ENCODE measurements at places on chromosomes 7 and 10. TPM values are rescaled to one million over a fixed set of nuclear protein-coding genes. Genes with fewer than 3 reads are reported as not detected.
A peak's percentile ranks its signal among the peaks of the same experiment; 100 is the strongest.

DNA sequence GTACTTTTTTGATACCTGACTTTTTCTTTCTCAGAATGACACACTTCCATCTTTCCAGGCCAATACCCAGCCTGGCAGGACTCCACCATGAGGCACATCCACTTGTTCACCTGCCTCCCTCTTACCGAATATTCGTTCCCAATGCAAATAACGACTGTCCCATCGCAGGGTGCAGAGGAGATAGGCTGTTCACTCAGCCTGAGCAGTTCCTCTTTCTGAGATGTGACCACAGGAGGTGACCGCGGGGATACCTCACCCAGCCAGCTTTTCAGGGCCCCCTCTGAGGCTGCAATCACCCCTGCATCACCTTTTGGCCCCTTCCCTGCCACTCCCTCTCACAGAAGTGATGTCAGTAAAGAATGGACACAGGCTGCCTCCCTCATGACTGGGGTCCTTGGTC is 28.3 kb downstream of the PTPRN2 start:
- DNase-seq = no peak

Gene ICA1
- not detected for total RNA-seq

DNA sequence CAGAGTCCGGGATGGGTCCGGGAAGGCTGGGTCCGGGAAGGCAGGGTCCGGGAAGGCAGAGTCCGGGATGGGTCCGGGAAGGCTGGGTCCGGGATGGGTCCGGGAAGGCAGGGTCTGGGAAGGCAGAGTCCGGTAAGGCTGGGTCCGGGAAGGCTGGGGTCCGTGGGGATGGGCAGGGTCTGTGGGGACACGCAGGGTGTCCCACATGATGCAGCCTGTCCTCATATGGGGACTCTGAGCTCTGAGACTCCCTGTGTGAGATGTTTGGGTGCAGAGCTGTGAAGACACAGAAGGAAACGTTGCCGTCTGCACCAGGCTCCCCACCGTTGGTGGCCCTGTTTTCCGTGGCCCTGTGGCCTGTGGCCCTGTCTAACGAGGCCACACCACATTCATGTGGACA is 45.7 kb upstream of the ADGRA1 start:
- DNase-seq = no peak

Gene RBP3
- not detected for total RNA-seq

Gene NAT16
- not detected for total RNA-seq

GRCh38 chr7:93228302-93228701 is 2.0 kb upstream of the HEPACAM2 start:
- DNase-seq = peak; percentile 68

DNA sequence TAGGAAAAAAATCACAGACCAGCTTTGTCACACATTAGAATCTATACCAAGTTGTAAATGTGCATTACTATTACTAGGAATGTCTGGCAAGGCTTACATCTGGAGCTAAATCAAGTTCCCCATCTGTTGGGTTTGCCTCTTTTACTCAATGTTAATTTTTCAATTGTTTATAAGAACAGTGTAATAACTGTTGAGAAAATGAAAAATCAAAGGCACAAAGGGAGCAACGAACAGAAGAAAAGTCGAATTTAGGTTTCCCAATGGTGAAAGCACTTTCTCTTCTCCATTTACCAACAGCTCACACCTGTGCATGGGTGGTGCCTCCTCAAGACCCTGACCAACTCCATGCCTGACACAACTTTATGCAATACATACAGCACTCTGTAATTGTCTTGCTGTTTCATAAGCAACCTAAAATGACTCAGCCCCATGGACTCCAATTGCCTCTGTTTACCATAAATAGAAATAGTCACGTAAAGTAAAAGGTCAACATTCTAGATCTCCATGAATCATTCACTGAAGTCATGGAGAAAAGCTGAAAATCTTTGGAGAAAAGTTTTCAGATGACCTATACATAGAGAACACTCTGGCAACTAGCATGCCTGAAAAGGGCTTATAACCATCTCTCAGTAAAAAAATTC is 95.5 kb upstream of the KCNIP2 start:
- DNase-seq = no peak

DNA sequence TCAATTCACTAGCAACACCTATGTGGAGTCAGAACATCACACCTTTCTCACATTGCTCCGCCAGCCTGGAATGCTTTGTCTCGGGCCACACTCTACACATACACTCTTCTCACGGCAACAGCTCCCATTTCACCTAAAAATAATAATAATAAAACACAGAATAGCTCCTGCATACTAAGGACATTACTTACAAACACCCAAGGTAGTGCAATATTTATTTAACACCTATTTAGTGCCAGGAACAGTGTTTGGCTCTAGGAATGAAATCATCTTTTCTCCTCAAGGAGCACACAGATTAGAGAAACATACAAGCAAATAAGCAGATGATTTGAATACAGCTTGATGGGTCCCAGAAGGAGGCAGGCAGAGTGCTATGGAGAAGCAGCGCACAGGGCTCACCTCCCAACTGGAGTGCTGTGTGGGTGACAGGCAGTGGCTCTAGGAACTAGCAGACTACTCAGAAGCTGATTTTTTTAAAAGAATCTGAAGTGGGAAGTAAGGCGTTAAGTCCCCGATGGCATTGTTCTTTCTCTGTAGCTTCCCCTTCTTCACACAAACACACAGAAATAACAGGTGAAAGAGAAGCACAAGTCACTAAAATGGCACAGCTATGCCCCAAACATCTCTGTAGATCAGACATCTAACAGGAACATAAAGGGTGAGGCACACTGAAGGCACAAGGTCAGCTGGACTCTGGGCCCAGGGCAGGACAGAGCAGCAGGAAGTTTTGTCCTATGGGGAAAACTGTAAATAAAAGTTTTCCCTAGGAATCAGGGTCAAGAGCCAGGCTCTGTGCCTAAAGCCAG is 16.7 kb downstream of the USP6NL start:
- DNase-seq = no peak

DNA sequence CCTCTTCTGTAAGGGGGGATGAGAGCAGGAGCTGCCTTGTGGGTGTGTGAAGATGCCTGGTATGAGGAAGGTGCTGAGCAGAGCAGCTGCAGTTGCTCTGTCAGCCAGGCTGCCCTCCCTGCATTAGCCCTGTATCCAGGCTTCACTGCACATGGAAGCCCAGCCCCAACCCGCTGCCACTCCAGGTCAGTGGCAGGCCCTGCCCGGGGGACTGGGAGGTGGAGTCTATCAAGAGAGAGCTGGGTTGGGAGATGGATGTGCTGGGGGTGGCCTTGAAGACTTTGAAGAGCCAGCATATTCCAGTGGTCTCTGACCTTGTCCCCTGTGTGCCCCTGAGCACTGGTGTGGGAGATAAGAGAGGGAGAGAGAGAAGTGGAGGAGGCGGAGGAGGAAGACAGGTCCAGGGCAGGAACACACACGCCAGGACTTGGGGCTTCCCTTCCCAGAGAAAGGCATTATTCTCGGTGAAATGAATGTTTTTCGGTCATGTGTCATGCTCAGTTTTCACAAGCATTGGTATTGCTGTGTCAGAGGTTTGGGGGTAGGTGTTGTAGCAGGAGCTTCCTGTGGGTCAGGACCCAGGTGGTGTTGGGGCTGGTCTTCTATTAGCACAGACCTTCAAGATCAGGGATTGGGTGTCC is 2.6 kb downstream of the PPIF start:
- no peak for DNase-seq

Gene CCL26
- not detected for total RNA-seq

DNA sequence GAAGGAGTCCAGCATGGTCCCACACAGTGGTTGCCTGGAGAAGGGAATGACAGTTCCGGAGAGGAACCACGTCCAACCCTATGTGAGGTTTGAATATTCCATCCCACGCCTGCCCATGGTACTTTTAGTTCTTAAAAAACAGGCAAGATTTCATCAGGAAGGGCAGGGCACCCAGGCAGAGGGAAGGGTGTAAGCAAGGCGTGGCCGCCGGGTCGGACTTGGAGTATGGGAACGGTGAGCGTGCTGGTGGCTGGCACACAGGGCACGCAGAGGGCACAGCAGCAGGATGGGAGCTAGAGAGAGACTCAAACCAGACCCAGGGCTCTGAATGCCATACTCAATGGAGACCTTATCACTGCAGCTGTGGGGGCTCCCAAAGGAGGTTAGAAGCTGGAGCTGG is 34.3 kb downstream of the FAM53B start:
- no peak for DNase-seq

DNA sequence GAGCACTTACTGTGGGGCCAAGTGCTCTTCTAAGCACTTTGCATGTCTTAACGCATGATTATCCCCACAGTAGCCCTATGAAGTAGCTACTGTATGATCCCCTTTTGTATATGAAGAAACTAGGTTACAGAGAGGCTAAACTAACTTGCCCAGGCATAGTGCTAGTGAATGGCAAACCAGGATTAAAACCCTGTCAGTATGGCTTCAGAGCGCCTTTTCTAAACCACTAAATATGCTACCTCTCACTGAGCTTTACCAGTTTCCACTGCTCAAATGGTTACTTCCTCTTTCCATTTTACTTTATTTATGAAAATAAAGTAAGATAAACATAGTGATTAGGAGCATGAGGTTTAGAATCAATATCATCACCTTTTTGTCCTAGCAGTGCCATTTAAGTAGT is 73.6 kb downstream of the PODXL start:
- no peak for DNase-seq

Gene WDFY4
- 8.5 TPM for total RNA-seq

DNA sequence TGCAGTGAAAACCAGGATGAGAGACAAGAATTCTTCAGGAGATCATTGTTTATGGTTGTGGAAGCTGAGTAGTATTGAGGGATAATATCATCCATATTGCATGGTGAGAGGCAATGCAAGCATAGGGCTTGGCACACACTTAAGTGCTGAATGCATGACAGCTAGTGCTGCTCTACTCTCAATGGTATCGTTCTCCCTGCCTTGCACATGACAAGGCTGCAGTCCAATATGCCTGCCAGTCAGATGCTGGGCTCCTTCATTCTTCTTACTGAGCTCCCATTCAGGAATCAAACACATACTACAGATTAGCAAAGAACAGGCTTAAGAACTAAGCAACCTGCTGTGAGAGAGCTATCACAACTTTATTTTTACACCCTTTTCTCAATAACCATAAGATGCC is 72.2 kb downstream of the SORCS1 start:
- no peak for DNase-seq

DNA sequence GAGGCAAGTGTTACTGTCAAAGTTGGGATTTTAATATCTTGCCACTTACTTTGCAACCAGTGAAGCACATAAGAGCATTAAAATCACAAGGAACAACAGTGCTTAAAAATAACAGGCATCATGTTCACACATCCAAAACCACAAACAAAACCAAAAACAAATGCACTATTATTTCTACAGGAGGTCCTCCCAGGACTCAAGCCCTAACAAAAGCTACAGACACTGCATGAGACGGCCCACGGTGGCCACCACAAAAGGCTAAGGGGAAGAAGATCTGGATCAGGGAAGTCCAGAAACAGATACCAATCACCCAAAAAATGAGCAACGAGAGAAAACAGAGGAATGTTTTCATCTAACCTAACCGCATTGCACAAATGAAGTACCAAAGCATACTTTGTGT is 158.4 kb downstream of the ZMYND11 start:
- no peak for DNase-seq

Gene ITIH5
- total RNA-seq = not detected

GRCh38 chr10:112374724-112375541 is 1.0 kb downstream of the ACSL5 start:
- peak; percentile 30 for DNase-seq

Gene BTBD16
- total RNA-seq = not detected

Gene TMEM196
- not detected for total RNA-seq

DNA sequence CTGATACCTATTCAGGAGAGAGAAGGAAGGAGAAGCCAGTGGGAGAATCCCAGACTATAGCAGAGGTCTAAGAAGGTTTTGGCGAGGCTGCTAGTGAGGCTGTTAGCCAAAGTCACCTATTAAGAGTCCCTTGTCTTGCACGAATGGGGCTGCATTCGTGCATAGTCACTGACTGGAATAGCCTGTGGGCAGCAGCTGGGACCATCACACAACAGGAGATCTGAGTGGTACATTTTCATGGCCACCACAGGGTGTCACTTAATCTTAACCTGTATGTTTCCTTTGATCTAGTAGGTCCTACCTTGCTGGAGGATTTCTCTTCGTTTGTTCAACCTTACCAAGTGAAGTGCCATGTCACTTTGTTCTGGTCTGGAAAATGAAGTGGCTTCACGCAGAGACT is 319.9 kb downstream of the BMPER start:
- no peak for DNase-seq

Gene PLAC9
- total RNA-seq = not detected

DNA sequence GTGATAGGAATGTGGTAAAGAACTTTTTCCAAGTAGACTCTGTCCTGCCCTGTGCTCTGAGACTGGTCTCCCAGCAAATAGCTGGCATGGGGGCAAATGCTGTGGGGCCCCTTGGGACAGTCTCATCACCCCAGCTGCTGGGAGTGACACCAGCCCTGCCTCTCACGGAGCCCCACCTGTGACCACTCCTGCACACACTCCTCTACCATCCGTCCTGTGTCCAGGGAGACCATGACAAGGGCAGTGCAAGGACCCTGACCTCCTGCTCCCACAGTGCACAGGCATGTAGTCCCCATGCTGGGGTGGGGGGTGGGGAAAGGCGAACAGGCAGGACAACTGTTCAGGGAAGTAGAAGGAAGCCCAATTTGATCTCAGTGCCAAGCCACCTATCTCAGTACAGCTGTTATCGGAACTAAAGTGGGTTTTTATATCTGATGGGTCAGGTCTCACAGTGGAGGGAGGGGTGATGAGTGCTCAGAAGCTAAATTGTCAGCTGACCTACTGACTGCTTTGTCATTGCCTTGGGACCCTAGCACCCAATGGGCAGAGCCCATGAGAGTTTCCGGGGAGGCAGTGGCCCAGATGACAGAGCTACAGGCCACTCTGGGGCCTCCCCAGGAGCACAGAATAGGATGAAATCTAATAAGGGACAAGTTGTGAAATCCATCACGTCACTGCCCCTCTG is 24.5 kb downstream of the VSTM4 start:
- no peak for DNase-seq

- DNase-seq = no peak
Observed at GRCh38 chr7:70040970-70041766, 442.9 kb downstream of the AUTS2 start.

GRCh38 chr7:33837356-33837851 is 67.9 kb upstream of the BMPER start:
- no peak for DNase-seq

DNA sequence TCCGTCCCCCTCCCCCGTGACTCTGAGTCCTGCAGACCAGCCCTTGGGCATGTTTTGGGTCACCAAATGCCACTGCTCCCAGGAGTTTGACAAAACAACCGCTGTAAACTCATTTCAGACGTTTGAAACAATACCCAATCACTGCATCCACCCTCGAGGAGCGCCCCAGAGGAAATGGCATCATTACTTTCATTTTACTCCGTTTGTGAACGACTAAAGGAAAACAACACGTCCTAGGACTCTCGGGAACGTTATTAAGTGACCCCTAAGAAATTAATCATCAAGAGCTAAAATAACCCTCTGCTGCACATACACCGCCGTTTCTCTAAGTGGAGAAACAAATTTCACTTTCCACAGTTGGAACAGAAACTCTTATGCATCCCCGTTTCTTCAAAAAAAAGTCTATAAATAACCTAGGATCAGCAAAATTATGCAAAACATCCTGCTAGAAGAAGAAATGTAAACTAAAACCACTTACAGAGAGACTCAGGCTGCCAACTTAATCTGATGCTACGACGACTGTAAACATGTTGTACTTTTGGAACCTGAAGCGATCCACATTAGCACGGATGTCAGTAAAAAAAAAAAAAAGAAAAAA is 109.9 kb upstream of the EFCAB10 start:
- DNase-seq = peak; percentile 71

Gene KCNK18
- not detected for total RNA-seq

Gene ABCF2
- total RNA-seq = 30.2 TPM

GRCh38 chr7:72924386-72924732 is 536 bp upstream of the POM121 start:
- no peak for DNase-seq

GRCh38 chr7:149500201-149500600 is 2.6 kb upstream of the ZNF746 start:
- DNase-seq = no peak

Gene NPFFR1
- not detected for total RNA-seq

All from naive thymus-derived CD8-positive, alpha-beta T cell (primary cell).